ENCODE measurements at places on chromosomes 5 and 9.

GRCh38 chr5:167305591-167306213 is 985.7 kb upstream of the WWC1 start:
- DNase-seq, result no peak

DNA sequence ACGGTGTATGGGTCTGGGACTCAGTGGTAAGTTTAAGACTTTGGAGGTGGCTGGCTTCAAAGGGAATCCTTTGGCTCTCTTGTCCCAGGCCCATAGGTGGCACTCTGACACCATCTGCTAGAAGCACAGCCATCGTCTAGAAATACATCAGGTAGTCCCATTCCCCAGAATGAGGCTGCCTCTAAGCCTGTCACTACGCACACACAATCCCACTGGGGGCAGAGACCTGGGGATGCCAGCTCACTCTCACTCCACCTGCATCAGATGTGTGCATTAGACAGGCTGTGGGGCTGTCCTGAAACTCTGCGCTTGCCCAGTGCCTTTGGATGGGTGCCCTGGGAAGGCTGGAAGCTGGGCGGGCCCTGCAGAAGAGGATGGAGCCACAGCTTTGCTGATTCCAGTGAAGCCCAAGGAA is 127.5 kb upstream of the PANK3 start:
- no peak for DNase-seq

GRCh38 chr9:134061688-134062371 is 6.0 kb downstream of the BRD3 start:
- DNase-seq, result no peak

- no peak for DNase-seq
These were observed 103.2 kb downstream of the RGS3 start for GRCh38 chr9:113566712-113567071.

- no peak for DNase-seq
These were observed 3.0 kb upstream of the C5orf52 start for GRCh38 chr5:157668356-157668755.

- no peak for DNase-seq
These were observed 20.4 kb upstream of the UBAP1 start for GRCh38 chr9:34158362-34158869.

GRCh38 chr5:39355324-39355723 is 9.0 kb downstream of the C9 start:
- DNase-seq, result no peak

All from GF-D8 (cell line).